ENCODE measurements at places on chromosomes 2 and 18.

DNA sequence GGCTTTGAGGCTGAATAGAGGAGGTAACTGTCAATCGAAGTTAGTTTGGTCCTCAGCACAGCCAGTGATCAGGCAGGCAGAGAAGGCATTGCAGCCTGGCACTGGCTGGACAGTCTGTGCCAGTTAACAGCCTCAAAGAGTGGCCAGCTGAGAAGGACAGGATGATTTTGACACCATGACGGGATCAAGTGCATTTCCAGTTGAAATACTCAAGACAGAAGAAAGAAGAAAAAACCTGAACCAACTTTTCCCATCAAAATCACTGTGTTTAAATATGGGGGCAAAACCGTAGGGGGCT, 96.7 kb upstream of the ZCCHC2 start:
- no peak for DNase-seq

GRCh38 chr2:211035548-211036185, 479.3 kb downstream of the CPS1 start:
- DNase-seq, result no peak

- DNase-seq, result no peak
Observed at GRCh38 chr2:19676770-19677169, 225.0 kb downstream of the TTC32 start.

DNA sequence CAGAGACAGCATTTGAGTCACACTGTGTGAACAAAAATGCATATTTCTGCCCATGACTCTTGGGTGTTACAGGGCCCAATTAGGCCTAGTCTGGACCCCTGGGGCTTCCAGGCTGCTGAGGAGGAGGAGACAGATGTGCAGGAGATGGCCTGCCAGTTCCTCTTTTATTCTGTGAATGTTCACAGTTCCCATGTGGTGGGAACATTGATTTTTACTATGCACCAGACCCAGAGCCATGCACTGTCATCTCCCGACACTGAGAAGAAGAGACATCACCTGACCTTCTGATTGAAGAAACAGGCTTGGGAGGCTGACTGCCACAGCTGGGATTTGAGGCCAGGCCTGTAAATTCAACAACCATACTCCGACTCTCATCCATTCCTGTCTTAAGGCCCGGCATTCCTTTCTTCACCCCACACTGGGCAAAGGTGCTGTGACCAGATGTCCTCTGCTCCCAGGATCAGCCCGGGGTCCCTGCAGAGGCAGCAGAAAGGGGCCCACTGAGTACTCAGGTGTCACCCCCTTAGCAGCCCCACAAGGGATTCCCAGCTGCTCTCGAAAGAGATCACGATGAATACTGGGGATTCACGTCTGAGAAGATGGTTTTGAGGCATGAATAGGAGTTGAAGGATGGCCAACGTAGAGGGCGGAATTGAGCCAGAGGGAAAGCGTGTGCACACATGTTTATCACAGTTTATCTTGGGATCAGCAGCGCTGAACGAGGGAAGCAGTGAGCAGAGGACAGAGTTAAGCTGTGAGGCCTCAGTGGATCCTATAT, 3.6 kb upstream of the TFCP2L1 start:
- DNase-seq, result no peak

GRCh38 chr18:58114766-58115165, 70.7 kb downstream of the NEDD4L start:
- no peak for DNase-seq

DNA sequence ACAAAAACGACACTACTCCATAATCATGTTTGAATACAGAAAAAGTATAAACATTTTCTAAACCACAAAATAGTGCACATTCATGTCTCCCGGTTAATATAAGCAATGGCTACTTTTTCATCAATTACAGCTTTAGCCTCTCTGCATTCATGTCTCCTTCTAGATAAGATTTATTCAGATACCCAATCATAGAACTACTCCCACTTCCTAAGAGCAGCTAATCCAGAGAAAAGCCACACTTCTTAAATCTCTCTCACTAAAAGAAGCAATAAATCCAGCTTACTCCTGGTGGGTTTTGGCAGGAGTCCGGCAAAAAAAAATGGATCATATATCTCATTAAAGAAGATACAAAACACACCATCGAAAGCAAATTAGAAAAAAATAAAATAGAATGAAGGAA, 20.1 kb downstream of the DSEL start:
- DNase-seq, result no peak

- no peak for DNase-seq
Observed at GRCh38 chr18:32695534-32695933, 77.3 kb downstream of the KLHL14 start.

DNA sequence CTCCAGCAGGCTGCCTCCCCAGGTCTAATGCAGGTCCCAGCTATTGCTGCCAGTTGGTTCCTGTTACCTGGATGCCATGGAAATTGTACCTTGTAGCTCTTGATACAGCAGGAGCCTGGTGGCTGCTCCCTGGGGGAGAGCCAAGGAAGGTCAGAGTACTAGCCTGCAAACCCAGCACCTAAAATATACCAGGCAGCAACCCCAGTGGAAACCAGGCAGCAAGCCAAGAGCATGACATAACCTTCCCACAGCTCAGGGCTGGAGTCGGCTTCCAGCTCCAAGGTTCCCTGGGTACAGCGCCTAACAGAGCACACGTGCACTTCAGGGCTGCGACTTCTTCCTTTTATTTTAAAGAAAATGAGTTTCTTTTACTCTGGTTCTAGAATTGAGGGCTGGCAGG, 30.3 kb downstream of the TNP1 start:
- no peak for DNase-seq

DNA sequence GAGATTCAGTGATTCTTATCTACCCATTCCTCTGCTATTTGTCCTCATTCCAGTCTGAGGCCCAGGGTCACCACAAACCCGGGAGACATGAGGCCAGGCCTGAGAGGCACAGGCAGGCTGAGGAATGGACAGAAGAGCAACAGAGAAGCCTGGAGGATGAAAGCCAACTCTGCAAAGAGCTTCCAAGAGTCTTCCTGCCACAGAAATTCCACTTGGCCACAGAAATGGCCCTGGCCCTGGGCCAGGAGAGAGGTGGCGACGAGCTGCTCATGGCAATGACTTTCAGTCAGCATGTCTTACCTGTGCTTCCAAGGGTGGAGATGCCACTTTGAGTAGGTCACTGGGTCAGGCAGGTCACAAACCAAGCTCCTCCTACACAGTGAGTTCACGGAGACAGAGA, 155.3 kb upstream of the PKDCC start:
- DNase-seq, result no peak

DNA sequence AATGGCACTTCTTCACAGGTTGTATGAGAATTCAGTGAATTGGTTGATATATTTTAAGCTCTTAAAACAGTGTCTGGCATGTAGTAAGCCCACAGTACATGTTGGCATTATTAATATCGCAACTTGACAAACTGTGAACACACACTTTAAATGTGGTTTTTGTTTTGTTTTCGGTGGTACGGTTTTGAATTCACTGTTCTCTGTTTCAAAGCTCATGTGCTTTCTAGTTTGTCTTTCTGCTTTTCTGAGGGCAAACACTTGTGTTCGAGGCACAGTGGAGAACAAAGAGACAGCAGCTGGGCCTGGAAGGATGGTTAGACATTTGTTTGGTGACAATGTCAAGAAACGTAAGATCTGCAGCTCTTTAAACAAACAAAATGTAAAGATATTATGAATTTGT, 276.5 kb upstream of the MC4R start:
- DNase-seq, result no peak

- DNase-seq, result no peak
Observed at GRCh38 chr2:231412618-231412963, 17.1 kb downstream of the B3GNT7 start.

DNA sequence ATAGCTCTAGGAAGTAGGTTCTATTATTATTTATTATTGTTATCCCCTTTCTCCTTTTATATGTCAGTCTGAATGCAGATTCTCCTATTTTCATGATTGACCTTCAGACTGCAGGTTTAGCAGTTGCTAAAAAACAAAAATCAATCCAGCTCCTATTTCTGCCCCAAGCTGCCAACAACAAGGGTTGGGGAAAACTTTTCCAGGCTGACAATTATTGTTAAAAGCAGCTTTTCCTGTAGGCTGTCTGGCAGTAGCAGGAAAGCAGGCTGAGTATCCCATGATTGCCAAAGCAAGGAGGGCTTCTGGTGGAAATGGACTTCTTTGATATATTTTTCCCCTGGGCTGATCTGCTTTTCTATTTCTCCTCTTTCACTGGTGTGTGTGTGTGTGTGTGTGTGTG, 78.0 kb upstream of the CTLA4 start:
- no peak for DNase-seq

GRCh38 chr2:237877576-237878307, 18.3 kb downstream of the RAMP1 start:
- no peak for DNase-seq

- no peak for DNase-seq
Observed at GRCh38 chr18:6120820-6121279, 225.5 kb upstream of the TMEM200C start.

DNA sequence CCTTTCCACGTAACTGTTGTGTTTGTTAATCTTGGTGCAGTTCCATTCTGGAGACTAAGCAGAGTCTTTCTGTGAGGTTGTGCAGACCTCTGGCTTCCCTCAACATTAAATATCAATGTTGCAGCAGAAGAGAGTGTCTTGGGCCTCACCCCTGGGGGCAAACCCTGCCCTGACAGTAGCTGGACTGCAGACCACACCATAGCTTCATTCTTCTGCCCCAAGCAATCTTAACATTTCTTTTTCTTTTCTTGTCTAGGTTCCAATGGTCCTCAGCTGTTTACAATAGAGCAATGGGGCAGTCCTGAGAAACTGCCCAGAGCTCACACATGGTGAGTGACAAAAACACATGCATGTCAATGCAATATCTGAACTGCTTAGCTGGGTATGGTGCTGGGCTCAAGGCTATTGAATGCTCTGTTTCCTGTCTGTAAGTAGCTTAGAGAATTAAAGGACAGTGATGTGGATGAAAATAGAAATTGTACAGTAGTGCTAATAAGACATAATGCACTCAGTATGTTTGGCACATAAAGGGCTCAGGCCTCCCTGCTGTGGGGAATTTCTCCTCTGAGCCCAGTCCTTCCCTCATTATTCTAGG, 237.6 kb downstream of the ALPK2 start:
- no peak for DNase-seq

DNA sequence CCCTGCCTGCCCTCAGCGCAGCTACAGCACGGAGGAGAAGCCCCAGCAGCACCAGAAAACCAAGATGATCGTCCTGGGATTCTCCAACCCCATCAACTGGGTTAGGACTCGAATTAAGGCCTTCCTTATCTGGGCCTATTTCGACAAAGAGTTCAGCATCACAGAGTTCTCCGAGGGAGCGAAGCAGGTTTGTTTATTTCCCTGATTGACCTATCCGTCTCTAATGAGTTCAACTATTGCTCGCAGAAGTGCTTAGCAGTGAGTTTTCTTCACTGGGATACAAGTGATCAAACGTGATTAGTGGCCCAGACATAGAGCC, 639 bp downstream of the MAIP1 start:
- no peak for DNase-seq

GRCh38 chr2:141464995-141465394, 665.8 kb downstream of the LRP1B start:
- no peak for DNase-seq

DNA sequence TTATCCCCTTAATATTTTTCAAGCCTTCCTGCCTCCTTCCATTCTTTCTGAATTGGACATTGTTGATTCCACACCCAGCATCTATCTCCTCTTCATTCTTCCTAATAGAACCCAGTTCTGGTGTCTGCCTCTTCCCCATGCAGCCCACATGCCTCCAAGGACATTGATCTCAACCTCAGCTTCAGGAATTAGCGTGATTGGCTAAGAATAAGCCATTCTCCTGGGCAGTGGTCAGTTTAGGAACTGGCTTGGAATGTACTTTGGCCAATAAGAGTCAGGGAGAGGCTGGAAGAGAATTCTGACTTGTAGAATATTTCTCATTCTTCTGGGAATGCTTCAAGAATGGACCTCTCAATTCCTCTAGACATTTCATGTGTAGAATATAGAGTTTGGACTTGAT, 25.9 kb upstream of the GCC2 start:
- no peak for DNase-seq

DNA sequence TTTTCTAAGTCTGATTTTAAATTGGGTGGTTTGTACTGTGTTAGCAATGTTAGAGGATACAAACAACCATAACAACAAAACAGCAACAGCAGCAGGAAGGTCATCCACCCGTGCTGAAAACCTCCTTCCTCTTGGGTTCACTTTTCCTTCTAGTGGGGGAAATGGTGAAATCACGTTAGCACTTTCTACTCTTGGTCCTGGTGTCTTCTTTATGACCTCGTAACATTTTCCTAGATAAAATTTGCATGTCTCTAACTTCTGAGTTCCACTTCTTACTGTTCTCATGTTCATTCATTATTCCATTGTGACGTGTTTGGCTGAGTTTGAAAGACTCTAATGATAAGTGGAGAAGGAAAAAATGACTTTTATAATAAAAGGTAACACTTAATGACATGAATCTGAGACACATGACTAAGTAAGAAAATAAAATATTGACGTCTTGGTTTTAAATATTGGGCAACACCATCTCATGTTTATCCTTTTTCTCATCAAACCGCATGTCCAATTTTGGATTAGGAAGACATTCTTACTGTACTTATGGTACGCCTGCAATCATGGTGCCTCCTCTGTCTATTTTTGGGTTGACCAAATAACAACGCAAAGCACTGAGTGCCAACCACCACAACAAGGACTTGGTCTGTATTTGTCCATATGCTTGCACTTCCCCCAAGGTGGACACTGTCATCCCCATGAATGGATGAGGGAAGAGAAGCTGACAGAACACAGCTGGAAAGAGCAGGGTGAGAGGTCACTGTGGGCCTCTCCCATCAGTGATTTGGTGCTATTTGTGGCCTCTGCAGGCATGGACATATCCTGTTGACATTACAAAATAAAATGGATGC, 25.7 kb upstream of the IL1R1 start:
- DNase-seq, result no peak

- no peak for DNase-seq
Observed at GRCh38 chr18:30650499-30650898, 392.0 kb downstream of the DSC3 start.

GRCh38 chr2:236090027-236090382, 78.2 kb downstream of the GBX2 start:
- DNase-seq, result no peak

DNA sequence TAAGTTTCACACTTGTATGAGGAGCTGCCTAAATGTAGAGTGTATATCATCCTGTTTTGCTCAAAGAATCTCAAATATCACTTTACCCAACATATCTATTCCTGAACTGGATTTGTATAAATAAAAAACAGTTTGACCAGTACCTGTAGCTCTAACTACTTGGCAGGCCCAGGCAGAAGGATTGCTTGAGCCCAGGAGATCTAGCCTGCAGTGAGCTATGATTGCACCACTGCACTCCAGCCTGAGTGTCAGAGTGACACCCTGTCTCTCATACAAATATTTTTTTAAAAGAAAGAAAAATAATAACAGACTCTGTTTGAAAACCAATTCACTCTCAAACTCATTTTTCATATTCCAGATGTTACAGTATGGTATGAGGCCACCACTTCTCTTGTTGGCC, 7.7 kb upstream of the LIMS2 start:
- DNase-seq, result no peak

DNA sequence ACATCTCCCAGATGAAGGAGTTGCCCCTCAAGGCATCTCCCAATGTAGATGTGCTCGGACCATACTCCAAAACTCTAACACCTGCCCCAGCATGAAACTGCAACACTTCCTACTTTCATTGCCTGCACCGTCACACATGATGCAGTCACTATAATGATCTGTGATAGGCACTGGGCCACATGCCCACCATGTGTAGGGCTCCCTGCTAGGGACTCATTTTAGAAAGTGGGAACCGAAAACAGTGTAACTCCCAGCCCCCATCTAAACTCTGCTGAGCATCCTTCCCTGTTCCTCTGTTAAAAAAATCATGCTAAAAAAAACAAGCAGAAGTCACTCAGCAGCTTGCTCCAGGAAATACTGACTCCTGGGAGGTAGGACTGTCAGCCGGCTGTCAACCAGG, 496.1 kb upstream of the RAB6C start:
- no peak for DNase-seq

- DNase-seq, result no peak
Observed at GRCh38 chr18:58101291-58101794, 57.3 kb downstream of the NEDD4L start.

Data from stimulated activated CD8-positive, alpha-beta memory T cell treated with anti-CD3 and anti-CD28 coated beads, Interleukin-15, amount 100 ng/mL, for 48 hours (primary cell).